ENCODE measurements at places on chromosomes 3 and 15.

GRCh38 chr15:60546744-60547143, 67.8 kb upstream of the ICE2 start:
- DNase-seq: no peak

- DNase-seq: no peak
Measured at GRCh38 chr3:197007953-197008352, 21.7 kb downstream of the MELTF start.

DNA sequence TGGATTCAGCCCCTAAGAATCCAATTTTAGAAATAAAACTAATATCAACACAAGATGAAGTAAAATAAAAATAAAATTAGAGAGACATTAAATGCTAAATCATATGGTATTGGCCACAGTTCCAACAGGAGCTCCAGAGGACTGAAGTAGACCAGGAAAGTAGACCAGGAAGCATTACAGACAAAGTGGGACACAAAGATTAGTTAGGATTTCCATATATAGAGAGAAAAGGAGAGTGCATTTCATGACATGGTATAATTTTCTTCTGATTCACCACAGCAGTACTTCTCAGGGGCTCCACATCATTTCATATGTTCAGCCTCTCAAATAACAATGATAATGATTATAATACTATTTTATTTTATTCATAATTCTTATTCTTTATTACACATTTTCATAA, 18.3 kb downstream of the FGF7 start:
- no peak for DNase-seq

DNA sequence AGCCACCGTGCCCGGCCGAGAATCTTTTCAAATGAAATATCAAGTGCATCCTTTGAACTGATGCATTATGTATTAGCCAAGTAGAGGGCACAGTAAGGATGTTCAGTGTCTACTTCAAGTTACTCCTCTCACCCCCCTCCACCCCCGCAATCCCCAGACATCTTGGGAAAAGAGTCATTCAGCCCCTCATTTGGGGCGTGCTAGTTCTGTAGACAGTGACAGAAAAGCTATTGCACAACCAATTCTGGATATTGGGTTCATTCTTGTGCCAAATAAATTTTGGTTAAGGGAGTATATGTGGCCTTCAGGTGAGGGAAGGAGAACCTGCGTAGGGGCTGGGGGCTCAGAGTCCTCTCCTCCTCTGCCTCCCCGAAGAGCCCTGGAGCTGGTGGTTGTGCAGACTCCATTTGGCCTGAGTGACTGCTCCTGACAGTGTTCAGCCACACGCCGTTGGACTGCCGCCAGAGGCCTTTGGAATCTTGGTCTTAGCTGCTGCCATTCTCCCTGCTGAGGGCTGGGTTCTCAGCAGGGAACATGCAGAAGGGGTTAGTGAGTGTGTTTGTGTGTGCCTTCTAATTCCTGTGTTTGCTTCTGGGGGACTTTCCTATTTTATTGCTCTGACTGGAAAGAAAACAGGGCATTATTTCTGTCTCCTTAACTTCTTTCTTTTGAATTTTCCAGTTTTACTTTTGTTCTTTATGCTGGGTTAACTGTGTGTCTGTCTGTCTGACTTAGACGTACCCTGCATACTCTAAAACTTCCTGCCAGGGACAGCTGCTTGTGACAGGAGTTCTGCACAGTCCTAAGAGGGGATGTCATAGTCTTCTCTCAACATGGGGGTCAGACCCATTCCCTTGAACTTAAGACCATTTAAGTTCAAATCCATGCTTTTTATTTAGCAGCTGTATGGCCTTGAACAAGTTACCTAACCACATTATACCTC, 21.0 kb downstream of the RARB start:
- DNase-seq: no peak

DNA sequence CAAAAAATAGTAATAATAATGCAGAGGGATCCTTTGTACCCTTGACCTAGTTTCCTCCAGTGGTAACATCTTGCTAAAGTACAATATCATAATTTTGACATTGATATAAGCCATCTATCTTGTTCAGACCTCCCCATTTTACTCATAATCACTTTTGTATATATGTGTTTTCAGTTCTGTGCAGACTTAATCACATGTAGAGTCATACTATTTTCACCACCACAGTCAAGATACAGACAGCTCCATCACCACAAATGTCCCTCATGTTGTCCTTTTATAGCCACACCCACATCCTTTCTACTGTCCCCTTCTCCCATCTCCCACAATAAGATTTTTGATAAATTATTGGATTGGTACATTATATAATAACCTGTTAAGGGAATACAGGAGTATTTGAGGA, 25.4 kb downstream of the ZNF609 start:
- no peak for DNase-seq

DNA sequence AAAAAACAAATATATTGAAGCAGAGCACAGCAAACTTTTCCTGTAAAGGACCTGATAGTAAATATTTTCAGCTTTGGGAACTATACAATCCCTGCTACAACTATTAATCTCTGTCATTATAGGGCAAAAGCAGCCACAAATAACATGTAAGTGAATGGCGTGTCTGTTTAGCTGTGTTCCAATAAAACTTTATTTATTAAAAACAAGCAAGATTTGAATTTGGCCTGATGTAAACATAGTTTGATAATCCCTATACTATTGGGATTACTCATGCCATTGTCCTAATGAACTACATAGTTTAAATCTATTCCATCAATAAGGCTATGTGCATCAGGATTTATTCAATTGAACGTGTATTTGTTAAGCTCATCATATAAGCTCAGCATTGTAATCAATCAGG, 286.8 kb upstream of the CNTN6 start:
- no peak for DNase-seq

DNA sequence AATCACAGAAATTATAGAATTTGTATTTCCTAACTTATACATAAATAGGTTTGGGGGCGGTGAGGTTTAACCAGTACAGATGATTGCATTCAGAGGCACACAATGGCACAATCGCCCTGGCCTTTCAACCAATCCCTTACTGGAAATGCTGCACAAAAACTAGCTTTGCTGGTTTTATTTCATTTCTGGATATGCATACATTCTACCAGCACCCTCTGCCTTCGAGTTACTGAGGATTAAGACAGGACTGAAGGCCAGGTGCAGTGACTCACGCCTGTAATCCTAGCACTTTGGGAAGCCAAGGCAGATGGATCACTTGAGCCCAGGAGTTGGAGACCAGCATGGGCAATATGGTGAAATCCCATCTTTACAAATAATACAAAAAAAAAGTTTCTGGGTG, 336.1 kb downstream of the ARRDC4 start:
- no peak for DNase-seq

DNA sequence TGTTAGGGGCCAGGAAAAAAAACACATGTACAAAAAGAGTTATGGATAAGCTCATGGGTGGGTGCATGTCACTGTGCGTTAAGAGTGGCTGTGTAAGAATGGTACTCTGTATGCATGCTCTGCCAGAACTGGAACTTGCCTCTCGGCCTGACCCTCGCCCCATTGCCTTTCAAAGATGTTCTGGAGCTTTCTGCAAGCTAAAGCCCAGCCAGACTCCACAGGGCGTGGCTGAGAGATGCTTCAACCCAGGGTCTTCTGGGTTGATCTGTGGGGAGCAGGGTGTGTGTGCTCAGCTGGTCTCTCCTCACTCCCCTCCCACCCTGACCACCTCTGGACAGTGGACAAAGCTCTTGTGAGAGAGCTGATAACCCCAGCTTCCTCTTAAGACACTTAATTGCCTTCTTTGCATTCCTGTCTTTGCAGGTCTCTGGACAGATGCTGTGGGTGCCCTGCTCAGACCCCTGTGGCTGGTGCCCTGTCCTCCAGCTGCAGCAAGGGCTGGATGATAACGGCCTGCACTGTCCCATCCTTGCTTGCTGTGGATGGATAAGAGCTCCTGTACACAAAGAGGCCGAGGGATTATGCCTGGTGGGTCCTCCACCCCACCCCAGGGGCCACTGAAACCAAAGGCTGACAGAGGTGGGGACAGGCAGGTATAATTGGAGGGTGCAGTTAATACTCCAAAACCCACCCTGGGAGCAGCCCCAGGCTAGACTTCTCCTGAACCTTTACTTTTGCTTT, 28.7 kb downstream of the ALDH1L1 start:
- DNase-seq: no peak
